ENCODE measurements at places on chromosomes 4 and X.

- DNase-seq: no peak
These were observed 240.5 kb downstream of the STIM2 start for GRCh38 chr4:27101126-27101525.

- DNase-seq: no peak
These were observed 85.3 kb downstream of the DCAF8L2 start for GRCh38 chrX:27675493-27675892.

DNA sequence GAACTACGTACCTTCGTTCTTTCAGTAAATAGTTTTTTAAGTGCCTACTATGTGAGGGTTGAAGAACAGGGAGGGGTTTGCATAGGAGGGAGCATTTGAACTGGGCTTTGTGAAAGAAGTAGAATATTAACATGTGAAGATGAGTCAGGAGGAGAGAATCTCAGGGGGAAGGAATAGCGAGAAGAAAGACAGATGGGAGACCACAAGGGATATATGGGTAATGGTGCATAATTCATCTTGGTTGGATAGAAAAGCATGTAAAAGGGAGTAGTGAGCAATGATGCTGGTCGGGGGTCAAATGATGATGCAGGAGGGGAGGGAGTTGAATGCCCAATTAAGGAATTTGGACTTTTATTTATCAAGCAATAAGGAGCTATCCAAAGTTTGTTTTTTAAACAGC, 52.7 kb downstream of the TMEM164 start:
- no peak for DNase-seq

- no peak for DNase-seq
These were observed 15.1 kb downstream of the XG start for GRCh38 chrX:2766906-2767305.

GRCh38 chr4:184268584-184269160, 51.0 kb upstream of the ENPP6 start:
- no peak for DNase-seq

Data from GM12891 (cell line).